ENCODE measurements at places on chromosomes 3 and 15.

GRCh38 chr15:50247819-50248655, 17.5 kb downstream of the HDC start:
- peak; percentile 89 for ATAC-seq

- no peak for ATAC-seq
Observed at GRCh38 chr3:25151281-25151902, 276.7 kb upstream of the RARB start.

DNA sequence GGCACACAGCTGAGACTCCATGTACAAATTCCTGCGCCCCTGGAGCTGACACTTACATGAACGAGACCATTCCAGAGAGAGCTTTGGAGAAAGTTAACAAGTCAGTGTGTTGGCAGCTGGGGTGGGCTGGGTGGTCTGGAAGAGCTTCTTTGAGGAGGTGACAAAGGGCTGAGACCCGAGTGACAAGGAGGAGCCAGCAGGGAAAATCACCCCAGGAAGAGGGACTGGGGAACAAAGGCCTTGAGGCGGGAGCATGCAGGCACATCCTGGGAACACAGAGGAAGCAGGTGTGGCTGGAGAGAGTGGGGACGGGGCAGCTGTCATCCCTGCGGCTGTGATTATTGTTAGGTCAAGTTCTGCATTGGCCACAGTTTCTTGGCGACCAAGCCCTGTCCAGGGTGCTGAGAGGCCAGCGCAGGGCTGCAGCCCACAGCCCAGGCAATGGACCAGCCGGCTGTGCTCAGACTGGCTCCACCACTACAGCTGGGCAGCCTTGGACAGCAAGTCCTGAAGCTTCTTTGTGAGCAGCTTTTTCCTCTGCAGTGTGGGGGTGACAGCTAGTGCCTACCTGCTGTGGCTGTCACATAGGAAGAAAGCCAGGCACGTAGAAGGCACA, 34.2 kb upstream of the PRR23E start:
- peak; percentile 7 for ATAC-seq

- no peak for ATAC-seq
Observed at GRCh38 chr3:103786296-103786695, 1351.5 kb downstream of the ZPLD1 start.

DNA sequence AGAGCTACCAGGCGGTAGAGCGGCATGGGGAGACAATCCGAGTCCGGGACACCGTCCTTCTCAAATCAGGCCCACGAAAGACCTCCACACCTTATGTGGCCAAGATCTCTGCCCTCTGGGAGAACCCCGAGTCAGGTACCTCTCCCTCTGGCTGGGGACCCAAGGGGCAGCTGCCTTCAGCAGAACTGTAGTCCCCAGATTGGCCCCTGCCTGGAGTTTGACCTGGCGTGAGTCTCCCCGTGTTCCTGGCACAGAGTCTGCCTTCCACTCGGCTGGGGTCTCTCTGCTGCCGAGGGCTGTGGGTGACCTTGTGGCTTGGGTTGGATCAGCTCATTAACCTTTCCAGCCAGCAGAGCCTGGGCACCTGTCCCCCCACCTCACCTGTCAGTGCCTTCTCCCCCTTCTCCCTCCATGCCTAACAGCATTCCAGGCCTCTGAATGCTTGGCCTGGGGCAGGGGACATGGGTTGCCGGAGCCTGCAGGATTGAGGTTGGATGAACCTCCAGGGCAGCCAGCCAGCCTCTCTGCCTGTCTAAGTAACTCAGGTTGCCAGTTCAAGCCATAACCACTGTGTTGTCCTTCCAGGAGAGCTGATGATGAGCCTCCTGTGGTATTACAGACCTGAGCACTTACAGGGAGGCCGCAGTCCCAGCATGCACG, 6.8 kb upstream of the CHST14 start:
- no peak for ATAC-seq

DNA sequence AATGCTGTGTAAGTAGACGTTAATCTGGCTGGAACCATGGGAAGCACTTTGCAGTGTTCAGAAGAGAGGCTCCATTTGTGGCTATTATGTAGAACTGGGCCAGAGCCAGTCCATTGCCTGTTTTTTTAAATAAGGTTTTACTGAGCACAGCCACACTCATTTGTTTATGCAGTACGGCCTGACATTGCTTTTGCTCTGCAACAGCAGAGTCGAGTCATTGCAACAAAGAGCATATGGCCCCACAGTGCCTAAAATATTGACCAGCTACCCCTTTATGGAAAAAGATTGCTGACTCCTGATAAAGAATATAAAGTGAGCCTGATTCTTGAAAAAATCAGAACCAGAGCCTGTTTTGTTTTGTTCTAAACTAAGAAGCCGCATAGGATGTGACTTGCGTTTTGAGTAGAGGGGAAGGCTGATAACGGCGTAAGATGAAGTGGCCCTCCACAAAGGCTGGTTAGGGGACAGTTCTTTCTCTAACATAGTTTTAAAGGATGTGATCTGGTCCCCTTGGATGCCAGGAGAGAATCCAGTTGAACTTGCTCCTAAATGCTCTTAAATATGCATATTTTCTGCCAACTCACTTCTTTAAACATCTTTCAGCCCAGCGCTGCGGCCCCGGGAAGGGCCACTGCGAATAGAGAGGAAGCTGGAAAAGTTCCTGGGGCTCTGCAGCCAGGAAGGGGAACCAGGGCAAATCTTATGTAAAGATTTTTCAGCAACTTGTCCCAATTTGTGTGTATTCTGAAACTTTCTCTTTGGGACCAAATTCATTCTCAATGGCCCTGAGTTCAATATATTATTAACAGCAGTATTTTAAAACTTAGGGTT, 64.5 kb downstream of the GLDN start:
- ATAC-seq = no peak

- no peak for ATAC-seq
Observed at GRCh38 chr3:182393830-182394367, 399.4 kb upstream of the ATP11B start.

- ATAC-seq = no peak
Observed at GRCh38 chr3:47865192-47865591, 62.3 kb downstream of the DHX30 start.

- ATAC-seq = no peak
Observed at GRCh38 chr3:182092662-182093262, 381.0 kb downstream of the SOX2 start.

- no peak for ATAC-seq
Observed at GRCh38 chr3:23758253-23758838, 47.4 kb upstream of the UBE2E1 start.

GRCh38 chr3:26712211-26713026, 89.8 kb downstream of the LRRC3B start:
- ATAC-seq = no peak

DNA sequence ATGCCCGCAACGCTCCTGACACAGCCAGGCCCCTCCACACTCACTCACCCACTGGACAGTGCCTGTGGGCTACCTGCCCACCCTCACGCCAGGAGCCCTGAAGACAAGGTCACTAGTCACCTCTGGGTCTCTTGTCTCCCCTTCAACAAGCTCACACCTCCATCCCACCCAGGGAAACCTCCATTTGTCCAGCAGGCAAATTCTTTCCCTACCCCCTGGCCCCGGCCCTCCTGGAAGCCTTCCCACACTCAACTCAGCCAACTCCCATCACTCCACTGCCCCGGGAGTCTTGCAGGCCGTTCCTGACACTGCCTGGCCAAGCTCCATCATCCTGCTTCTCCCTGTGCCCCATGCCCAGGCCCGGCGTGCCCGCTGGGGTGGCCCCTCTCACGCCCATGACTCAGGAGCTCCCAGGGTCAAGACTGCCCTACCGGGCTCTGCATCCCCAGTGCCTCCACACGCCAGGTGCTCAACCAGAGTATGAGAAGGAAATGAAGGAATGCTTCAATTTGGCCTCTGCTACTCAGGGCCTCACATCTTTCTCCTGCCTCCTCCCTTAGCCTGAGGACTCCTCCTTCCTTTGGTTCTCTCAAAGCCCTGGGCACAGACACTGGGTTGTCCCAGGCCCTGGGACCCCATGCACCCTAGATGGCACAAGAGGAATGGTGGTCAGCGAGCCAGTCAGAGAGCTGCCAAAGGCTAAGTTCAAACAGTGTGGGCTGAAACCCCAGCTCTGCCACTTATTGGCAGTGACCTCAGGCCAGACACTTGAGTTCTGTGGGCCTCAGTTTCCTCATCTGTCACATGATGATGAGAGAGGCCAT, 88.6 kb downstream of the SEC22A start:
- ATAC-seq = no peak

DNA sequence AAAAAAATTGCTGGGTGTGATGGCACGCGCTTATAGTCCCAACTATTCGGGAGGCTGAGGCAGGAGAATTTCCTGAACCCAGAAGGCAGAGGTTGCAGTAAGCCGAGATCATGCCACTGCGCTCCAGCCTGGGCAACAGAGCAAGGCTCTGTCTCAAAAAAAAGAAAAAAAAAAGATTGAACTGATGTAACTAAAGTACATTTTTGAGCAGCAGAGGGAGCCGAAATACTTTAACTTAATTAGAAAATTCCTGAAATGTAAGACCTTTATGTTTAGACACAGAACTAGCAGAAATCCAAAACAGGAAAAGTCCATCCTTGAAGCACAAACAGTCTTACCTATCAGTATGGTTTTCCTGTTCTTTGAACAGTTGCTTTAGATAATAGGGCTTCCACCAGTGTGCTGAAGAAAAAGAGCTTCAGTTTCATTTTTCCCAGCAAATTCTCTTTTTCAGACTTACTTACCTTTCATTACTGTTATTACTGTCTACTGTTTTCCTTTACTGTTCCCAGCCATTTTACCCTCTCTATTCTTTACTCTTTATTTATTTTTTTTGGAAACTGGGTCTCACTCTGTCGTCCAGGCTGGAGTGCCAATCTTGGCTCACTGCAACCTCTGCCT, 33.4 kb upstream of the ZNF609 start:
- ATAC-seq = no peak

DNA sequence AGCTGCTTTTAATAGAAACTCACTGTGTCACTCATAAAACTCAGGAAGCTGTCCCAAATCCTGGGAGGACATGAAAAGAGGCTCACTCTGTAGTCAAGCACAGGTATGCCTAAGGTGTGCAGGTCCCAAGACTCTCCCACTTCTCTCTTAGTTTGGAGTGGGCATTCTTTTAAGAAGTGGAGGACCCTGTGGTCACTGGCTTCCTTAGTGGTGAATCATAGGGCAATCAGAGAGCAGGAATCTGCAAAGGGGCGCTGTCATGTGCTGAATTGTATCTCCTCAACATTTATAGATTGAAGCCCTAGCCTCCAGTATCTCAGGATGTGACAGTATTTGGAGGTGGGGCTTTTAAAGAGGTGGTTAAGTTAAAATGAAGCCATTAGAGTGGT, 47.2 kb upstream of the ZBTB38 start:
- ATAC-seq = peak; percentile 17

DNA sequence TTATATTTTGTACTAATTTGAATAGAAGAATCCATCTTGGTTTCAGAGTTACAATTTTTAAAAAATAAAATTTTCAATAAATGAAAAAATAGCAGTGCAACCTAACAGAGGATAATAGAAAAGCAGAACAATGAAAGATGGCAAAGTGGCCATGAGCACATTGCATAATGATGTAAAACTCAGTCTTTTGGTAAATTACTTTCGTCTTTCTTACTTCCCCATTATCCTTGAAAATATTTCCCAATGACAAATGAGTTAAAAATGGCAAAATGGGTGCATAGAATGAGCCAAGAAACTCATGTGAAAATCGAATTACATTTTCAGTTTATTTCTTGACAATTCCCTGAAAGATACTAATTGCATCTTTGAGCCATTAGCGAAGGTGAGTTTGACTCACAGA, 236.4 kb downstream of the CDIN1 start:
- no peak for ATAC-seq

- no peak for ATAC-seq
Observed at GRCh38 chr3:175805825-175806224, 946.7 kb downstream of the NAALADL2 start.

DNA sequence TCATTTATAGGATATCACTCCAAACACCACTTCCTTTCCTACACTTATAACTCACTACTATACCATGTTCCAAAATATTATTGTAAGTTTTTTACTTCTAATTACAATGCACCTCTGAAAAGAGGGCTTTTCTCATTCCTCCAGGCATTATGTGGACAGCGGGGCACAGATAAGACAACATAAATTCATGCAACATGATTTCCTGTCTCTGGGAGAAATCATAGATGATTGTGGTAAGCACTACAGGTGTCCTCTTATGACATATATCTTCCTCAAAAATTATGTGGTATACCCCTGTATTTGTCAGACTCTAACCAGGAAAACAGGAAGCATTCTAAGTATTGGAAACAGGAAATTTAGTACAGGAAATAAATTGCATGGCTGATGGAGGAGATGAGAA, 45.7 kb upstream of the INO80 start:
- no peak for ATAC-seq

DNA sequence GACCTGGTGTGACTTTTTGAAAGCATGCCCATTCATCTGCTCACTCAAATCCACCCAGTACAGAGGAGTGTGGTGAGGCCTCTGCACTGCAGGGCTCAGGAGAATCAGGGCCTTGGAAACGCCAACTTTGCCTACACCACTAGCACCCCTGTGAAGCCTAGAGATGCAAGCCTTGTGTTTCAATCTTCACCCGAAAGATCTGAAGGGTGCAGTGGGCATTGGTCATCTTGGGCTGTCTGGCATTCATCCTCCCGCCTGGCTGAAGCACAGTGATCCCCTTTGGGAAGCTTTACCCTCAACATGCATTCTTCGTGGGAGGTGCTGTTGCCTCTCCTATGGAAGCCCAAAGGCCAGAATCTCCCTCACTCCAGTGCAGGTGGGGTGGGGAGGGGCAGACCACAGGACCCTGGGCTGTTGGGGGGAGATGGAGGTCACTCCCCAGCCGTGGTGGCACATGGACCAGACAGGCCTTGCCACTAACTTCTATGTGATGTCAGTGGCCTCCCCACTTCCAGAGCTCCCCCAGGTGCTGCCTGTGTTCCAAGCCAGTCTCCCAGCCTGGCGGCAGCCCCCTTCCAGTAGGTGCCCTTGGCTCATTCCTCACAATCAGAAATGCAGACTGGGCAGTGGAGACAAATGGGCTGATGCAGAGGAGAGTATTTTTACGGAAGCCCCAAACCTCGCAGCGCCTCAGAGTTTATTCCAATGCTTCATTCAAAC, 92.5 kb downstream of the ADAMTS17 start:
- ATAC-seq = no peak

GRCh38 chr3:183437061-183437460, 8.6 kb upstream of the MCF2L2 start:
- no peak for ATAC-seq

DNA sequence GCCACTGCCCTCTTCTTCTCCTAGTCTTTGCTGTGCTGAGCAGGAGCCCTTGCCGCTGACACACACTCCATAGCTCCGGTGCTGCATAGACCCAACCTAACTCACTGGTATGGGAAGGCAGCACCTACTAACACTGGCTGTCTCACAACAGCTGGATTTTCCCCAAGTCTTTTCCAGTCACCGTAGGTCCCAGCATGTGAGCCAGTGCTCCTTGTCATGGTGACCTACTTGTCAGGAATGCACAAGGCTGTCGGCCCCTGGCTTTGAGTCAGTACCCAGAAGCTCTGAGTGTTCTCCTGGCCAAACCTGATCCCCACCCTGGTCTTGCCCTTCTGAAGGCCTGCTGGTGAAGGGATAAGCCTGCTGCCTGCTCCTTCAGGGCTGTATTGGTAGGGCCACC, 25.7 kb downstream of the AMOTL2 start:
- ATAC-seq = peak; percentile 78

- ATAC-seq = no peak
Observed at GRCh38 chr15:47778263-47778770, 61.0 kb downstream of the SEMA6D start.

All from esophagus mucosa (tissue), 1 donor.